Foreskin keratinocyte (primary cell): ENCODE measurements at places on chromosomes 5 and 9.

GRCh38 chr9:89983411-89983810 lies 378.6 kb downstream of the GADD45G start:
- no peak for DNase-seq

GRCh38 chr5:172343741-172344140 lies 60.2 kb upstream of the UBTD2 start:
- DNase-seq, result no peak

GRCh38 chr5:158553195-158553961 lies 546.3 kb downstream of the EBF1 start:
- no peak for DNase-seq

GRCh38 chr9:86511614-86512360 lies 157.6 kb upstream of the TUT7 start:
- no peak for DNase-seq

- no peak for DNase-seq
Measured at GRCh38 chr9:85067792-85068191, 398.3 kb downstream of the NTRK2 start.
